ENCODE measurements at places on chromosomes 13 and 19.

GRCh38 chr13:75181906-75182305, 300.1 kb downstream of the TBC1D4 start:
- DNase-seq = no peak

DNA sequence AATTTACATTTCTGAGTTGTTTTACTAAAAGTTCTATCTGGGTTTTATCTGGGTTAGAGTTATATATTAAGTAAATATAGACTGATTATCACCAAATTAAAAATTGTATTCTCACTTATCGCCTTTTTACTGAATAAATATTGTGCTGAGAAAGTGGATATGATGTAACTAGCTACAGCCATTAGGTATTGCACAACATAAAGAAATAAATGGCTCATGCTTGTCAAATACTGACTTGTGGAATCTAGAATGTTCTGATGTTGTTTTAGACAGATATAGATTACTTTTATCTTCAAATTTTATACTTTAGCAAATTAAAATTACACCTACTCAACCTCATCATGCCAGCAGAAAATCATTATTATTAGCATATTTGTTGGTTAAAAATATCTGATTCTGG, 1277.1 kb upstream of the MIR17HG start:
- DNase-seq = no peak

DNA sequence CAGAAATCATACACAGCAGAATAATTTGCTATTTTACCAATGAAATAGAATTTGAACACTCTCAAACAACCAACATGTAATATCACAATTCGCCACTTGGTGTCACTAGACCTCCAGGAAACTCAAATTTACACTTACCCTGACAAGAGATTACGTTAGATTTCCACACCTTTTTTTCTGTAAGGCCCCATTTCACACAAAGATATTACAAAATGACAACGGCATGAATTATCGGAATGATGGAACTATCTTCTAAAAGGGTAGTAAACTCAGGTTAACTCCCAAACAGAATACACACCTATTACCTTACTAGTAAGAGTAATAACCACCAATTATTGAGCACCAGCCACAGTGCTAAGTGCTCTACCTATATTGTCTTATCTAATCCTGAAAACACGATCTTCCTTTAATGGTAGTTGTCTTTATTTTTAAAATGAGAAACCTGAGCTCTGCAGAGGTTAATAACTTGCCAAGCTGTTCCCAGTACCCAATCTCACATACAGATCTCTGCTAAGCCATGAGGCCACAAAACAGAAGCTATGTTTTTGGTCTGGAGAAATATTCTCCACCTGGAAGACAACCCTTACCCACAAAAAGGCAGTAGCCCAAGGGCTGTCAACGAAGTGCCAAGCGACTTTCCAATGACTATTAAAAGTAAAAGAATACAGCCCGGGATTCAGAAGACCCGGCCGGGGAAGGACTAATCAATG, 152.4 kb downstream of the DCLK1 start:
- no peak for DNase-seq

DNA sequence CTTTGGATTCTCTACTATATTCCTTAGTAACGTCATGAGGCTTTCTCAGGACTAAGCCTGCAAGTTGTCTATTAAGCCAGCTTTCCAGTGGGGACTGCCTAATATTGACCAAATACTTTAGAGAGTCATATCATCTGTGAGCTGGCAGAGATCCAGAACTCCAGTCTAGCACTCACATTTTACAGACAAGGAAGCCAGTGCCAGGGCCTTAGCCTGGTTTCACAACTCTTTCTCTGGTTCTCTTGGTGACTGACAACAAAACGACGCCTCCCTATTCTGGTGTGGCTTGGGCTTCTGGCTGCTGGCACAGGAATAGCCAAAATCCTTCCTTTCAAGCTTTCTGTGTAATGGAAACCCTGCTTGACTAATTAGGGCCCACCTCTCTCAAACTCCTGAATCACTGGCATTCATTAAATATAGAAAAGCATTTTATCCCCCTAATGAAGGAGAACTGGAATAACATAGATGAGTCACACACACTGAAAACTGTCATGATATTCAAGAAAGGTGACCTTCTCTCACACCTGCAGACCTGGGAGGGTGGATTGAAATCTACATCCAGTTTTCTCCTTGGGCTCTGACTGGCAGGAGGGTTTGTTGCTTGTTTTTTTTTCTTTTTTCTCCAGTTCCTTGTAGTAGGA, 75.2 kb upstream of the UBL3 start:
- peak; percentile 46 for DNase-seq

DNA sequence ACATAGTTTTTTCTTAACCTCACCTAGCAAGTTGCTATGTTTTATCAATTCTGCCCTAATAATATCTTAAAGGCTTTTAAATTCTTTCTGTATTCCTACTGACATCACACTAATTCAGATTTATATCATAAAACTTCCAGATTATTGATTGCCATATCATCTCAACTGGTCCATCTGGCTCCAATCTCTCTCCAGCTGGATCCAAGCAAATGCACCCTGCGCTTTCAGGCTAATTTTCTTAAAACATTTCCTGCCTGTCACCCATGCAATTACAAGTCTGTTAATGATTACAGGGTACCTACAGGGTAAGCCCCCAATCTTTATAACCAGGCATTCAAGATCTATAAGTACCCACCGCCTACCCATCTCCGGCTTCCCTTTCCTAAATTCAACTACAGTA, 95.2 kb downstream of the SERP2 start:
- DNase-seq = no peak

- DNase-seq = no peak
Measured at GRCh38 chr13:25675060-25675459, 303.3 kb downstream of the ATP8A2 start.

All from amygdala (tissue), 56 donors.